Stimulated activated CD4-positive, alpha-beta T cell treated with anti-CD3 and anti-CD28 coated beads, Interleukin-1b, Interleukin-23, amount 100 ng/mL, for 4 hours (primary cell): ENCODE measurements at places on chromosomes 1 and 21.

GRCh38 chr1:172408958-172409357, 11.5 kb upstream of the C1orf105 start:
- no peak for DNase-seq

DNA sequence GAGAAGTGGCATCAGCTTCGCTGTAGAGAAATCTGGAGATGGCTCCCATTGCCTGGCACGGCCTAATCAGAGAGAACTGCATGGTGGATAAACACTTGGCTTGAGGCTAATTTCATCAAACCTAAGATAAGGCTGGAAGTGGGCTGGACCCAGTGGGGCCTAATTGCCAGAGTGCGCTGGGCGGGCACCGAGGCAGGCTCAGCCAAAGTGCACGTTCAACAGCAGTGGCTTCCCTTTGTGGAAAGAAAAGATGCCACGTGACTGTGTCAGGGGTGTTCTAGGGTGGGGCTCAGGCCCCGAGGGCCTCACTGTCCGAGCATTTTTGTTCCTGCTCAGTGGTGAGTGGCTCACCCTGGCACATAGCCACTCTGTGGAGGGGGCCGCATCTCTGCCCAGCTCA, 5.8 kb downstream of the PLCH2 start:
- DNase-seq: no peak

DNA sequence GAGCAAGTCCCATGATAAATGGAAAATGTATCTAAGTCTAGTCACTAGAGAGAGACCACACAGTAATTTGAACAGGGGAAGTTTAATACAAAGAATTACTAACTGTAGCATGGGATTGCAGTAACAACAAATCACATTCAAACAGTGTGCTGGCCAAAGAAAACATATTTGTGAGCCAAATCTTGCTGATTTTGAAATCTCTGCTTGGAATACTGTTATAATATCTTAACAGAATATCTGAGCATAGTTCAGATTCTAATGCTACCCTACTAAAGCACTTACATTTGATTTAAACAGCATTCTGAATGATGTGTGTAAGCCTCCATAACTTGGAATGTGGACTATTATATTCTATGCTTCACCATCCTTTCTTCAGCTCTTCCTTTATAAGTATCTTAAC, 270.0 kb upstream of the BRINP3 start:
- no peak for DNase-seq

- DNase-seq: no peak
Measured at GRCh38 chr1:16372535-16373285, 5.7 kb downstream of the SZRD1 start.

- no peak for DNase-seq
Measured at GRCh38 chr21:45367402-45368351, 37.3 kb upstream of the COL18A1 start.

GRCh38 chr1:77652268-77652667, 30.2 kb downstream of the ZZZ3 start:
- no peak for DNase-seq

DNA sequence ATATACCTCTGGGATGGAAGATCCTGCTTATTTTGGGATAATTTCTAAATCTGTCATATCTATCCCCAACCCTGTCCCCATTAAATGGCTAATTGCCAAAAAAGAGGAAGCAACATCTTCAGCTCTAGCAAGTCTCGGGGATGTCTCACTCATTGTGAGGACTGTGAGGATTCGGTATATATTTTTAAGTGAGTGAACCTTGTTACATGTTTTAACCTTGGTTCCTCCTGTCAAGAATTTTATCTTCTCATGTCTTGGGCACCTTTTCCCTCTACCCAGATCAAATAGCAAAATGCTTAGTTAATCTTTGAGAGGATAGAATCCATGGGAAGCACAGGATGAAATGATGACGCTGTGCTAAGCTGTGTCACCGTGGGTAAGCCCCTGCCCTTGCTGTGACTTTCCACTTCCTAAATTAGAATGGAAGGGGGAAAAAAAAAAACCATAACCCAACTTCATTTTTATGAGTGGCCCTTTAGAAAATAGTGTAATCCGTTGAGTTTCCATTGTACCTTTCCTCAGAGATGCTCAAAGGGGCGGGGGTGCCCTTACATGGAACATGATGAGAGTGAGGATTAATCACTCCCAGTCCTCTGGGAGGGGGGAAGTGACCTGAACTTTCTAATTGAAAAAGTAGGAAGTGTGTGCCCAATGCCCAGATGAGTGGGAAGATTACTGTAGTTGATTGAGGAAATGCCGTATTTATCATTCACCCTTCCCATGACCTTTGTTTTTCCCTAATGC, 7.6 kb downstream of the ATP1A1 start:
- no peak for DNase-seq

- peak; percentile 33 for DNase-seq
Measured at GRCh38 chr1:161044908-161045735, 655 bp downstream of the USF1 start.

GRCh38 chr1:76759171-76759860, 108.0 kb upstream of the ST6GALNAC5 start:
- DNase-seq: no peak

GRCh38 chr1:221937155-221937953, 195.5 kb upstream of the DUSP10 start:
- DNase-seq: no peak

DNA sequence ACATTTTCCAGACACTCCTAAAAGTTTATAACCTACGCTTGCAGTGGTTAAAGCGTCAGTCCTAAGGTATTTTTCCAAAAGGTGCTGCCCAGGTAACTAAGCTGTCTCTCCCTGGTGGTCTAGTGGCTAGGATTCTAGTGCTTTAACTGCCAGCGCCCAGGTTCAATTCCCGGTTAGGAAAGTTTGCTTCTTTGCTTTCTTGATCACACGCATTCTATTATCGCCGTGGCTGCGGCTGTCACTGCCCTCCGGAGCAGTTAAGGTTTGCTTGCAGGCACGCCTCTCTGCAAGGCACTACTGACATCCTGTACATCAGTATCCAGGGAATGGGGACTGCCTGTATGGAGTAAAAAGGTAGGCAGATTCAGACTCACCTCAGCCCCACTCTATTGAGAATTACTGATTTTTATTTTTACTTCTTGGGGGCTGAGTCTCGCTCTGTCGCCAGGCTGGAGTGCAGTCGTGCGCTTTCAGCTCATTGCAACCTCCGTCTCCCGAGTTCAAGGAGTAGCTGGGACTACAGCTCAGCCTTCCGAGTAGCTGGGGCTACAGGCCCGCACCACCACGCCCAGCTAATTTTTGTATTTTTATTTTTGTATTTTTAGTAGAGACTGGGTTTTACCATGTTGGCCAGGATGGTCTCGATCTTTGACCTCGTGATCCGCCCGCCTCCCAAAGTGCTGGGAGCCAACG, 53.2 kb upstream of the CFAP126 start:
- DNase-seq: no peak

GRCh38 chr1:205977402-205978014, 25.7 kb downstream of the RAB7B start:
- peak; percentile 75 for DNase-seq

DNA sequence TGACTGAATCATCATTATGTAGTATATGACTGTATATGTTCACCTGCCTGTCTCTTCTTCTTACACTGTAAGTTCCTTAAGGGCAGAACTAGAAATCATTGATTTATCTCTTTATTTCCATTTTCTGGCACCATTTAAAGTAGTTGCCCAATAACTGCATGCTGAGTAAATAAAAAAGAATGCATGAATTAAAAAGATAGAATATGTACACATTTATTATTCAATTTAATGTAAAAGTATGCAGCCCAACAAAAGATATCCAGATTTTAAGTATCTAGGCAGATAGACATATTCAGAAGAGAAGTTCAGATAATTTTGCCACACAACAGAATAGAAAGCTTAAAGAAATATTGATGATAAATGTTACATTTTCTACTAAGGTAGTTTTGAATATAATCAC, 1244.6 kb upstream of the ADGRL4 start:
- DNase-seq: no peak

GRCh38 chr1:171152549-171152948, 32.6 kb upstream of the FMO2 start:
- DNase-seq: no peak

DNA sequence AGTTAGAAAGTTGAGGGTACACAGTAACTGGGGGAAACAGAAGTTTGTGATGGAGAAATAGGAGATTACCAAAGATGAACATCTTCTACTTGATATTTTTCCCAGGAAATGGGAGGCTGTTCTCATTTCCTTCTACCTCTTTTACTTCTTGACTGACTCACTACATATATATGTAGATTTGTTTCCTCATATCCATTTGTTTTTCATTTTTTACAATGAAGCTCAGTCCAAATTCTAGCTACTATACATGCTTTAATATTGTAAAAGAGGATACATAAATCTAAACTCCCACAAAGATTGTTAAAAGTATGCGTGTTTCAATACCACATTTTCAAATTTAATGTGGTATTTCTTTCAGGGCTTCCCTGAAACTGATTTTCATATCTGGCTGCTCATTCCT, 366.6 kb upstream of the NCAM2 start:
- DNase-seq: no peak

- no peak for DNase-seq
Measured at GRCh38 chr1:172121081-172121717, 279.9 kb downstream of the DNM3 start.
